ENCODE measurements at places on chromosomes 2 and 18.

- no peak for DNase-seq
These were observed 110.1 kb downstream of the MYO1B start for GRCh38 chr2:191355170-191355758.

- DNase-seq, result no peak
These were observed 475.6 kb upstream of the VRK2 start for GRCh38 chr2:57570961-57571360.

DNA sequence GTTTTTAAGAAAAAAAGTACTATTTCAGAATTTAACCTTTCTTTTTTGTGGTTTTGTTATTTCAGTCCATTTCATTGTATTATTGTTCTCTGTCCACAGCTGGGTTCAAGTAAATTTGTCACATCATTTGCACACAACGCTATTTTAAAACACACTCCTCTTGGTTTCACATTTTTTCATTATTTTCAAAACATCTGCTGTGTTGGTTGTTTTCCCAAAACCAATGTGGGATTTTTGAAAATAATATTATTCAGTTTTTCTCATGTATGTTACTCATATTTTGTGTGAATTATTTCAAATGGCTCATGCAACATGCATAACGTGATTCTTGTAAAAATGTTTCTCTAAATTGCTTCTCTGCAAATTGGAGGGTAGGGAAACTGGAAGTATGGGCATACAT is 589.2 kb downstream of the METTL4 start:
- DNase-seq, result no peak

DNA sequence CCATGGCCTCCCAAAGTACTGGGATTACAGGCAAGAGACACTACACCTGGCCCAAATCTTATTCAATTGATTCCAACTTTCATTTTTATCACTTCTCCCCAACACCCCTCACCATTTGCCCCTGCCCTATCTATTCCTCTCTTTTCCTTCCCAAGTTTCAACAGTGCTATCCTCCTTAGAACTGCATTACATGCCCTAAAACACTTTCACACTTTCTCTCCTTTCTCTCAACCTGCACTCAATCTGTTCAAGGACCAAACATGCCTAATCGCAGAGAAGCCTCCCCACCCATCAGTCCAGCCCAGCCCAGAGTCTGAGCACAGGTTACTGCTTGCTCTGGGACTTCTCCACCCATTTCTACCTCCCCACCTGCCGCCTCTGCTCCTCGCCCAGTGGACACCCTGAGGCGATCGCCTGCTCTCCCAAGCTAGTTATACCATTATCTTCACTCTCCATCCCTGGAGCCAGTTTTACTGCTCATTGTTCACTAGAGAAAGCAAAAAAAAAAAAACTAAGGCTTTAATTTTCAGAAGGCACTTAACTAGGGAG is 23.7 kb upstream of the DSG1 start:
- DNase-seq, result no peak

DNA sequence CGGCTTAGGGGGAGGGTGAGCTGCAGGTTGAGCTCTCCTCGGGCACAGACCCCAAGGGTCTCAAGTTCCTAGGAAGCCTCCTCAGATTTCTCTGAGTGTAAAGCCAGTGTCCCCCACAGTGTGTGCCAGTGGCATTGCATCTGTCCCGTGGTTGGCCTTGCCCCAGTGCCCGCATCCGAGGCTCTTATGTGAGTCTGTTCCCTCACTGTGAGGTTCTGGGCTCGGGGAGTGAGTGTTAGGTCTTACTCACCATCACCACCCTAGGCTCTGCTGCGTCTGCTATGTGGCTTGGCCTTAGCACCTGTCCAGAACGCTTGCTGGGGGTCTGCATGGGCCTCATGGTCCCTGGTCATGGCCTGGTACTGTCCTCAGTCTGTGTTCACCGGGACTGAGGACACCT is 88.7 kb upstream of the PXDN start:
- no peak for DNase-seq

GRCh38 chr2:136765256-136766072 is at the start of gene THSD7B:
Gene THSD7B (plus strand): TSS chr2:136765545. CDS start chr2:136882179, 116,634 bp downstream.
- DNase-seq, result no peak

DNA sequence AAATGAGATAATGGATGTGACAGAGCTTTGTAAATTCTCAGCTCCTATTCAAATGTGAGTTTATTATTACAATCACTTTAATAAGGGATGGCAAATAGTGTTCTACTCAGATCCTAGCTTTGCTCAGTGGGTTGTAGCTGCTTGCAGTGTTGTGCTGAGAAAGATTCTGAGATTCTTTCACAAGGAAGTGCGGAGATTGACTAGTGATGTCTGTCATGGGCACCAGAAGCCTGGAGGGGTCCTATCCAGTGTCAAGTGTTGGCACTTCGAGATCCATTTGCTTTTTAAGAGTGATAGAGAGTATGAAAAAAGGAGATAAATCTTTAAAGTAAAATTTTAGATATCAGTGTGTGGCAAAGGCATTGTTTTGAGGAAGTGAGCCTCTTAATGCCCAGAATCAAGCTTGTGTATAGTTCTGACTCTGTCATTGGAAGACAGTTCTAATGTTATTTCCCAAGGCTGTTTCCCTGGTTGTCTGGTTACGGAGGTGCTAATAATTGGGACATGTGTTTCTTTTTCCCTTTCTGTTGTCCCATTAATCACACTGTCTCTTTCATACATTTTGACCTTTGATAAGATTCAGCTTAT is 181.7 kb upstream of the SPRED2 start:
- DNase-seq, result no peak

GRCh38 chr2:120770176-120770575 is 34.5 kb downstream of the GLI2 start:
- DNase-seq, result no peak

GRCh38 chr2:173673640-173674039 is 291.5 kb downstream of the SP3 start:
- no peak for DNase-seq

DNA sequence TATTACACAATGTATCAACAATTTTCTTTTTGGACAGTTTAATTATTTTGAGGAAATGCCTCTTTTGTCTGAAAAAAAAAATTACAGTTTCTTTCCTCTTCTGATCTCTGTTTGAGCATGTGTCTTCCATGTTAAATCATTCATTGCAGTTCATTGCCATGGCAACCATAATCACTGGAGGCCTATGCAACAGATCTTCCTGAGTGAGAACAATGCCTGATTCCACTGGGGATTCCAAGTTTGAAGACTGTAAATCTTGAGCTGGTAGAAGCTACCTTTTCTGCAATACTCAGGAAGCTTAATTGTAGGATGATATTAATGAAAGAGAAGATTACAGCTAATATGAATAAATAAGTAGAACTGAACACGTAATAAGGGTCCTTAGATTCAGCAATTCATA is 721.4 kb upstream of the CNTNAP5 start:
- no peak for DNase-seq

DNA sequence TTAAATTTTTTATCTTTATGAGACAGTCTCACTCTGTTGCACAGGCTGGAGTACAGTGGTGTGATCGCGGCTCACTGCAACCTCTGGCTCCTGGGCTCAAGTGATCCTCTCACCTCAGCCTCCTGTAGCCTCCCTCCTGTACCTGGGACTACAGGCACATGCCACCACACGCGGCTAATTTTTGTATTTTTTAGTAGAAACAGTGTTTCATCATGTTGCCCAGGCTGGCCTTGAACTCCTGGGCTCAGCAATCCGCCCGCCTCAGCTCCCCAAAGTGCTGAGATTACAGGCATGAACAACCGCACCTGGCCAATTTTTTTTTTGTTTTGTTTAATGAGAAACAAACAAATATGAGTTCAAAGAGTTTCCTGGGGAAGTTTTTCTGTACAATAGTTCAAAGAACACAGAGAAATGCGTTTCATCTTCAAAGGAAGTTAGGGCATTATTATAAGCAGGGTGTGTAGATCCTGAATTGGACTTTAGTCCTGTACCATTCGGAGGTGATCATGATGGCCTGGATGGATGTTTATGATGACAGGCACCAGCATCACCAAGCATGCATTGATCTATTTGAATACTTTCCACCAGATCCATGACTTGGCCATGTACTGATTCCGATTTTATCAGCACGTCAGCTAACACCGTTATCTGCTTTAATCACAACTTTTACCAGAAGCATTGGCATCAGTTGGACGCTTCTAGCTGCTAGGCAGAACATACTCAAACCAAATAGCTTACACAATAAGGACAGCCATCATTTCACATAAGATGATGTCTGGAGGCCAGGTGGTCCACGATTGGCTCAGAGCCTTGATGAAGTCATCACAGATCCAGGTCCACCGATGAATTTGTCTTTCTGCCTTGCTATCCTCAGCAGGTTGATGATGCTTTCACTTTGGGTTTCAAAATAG is 28.9 kb downstream of the TCF23 start:
- no peak for DNase-seq

GRCh38 chr2:204239411-204240165 is 303.0 kb downstream of the ICOS start:
- no peak for DNase-seq

DNA sequence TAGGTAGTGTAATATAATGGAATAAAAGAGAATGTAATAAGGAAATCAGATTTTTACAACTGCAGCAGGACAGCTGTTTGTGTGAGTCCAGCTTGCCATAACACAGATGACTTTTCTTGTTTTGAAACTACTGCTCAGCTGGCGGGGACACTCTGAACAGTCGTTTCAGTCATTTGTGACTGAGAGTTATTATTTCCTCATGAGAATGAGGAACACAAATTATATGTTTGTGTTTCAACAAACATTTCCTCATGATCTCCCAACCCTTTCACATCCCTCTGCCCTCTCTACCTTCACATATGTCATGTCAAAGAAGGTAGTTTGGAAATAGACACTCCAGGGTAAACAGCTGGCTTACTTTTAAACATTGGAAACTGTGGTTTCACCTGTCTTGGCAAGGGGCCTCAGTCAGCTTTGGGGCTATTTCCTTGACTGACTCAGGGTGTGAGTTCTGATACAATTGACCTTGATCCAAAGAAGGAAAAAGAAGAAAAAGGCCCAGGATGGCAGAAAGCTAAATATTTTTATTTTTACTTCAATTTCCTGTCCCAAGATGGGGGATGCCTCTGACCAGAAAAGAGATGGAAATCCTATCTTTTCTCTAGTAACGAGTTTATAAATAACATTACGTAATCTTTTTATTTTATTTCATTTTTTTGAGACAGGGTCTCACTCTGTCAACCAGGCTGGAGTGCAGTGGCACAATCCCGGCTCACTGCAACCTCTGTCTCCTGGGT is 593 bp downstream of the SP140L start:
- DNase-seq, result no peak

- no peak for DNase-seq
These were observed 9.6 kb upstream of the ITPRIPL1 start for GRCh38 chr2:96315400-96316071.

GRCh38 chr18:11981543-11982366 is 448 bp downstream of the IMPA2 start:
- DNase-seq, result no peak

DNA sequence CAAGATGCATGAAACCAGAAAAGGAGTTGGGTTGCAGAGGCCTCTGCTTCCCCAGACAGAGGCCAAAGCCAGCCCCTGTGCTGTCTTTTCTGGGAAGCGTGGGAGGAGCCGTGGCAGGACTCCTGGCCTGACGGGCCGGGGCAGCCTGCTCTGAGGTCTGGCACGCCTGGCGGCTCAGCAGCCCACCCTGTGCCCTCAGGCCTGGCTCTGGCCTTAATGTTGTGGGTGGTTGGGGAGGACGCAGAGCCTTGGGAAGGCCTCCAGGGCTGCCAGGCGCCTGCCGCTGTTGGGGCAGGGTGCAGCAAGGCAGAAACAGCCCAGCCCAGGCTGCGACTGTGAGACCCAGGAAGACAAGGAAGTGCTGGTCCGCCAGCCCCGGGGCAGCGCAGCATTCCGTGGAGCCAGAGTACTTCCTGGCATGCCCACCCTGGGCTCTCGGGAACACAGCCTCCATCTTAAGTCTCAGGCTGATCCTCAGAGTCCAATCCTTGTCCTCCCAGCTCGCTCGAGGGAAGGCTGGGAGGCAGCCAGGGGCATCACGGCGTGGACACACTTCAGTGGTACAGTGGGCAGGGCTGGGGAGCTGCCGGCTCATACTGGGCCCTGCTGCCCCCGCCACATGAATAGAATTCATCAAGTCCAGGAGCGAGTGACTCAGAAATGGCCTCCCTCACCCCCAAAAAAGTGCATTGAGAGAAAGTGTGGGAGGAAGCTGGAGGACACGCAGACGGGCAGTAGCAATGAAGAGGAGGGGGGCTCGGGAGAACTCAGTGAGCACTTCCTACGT is 72.6 kb downstream of the EMX1 start:
- no peak for DNase-seq

GRCh38 chr2:136093583-136093982 is 24.4 kb downstream of the CXCR4 start:
- DNase-seq, result no peak

DNA sequence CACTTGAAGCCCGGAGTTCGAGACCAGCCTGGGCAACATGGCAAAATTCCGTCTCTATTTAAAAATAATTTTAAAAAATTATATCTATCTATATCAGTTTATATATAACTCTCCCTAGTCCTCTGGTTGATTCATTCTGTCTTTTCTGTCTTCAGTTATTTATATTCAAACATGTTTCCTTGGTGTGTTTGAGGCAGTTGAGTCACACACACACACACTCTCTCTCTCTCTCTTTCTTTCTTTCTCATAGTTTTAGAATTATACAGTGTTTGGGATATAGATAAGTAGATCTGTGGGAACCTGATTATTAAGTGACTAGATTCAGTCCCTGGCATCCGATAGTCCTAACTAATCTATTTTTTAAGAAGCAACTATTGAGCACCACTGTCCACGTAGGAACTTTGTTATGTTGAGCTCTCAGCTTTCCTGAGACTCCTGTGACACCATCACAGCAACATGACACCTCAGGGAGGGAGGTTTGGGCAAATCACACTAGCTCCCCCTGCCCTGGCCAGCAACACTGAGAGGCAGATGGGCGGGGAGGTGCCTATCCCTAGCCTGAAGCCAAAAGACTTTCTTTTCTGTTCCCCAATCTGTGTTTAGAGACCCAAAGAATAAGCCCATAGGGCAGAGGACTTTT is 482.7 kb downstream of the DLGAP1 start:
- no peak for DNase-seq

GRCh38 chr2:172307800-172308199 is 119.6 kb upstream of the ITGA6 start:
- DNase-seq, result no peak

DNA sequence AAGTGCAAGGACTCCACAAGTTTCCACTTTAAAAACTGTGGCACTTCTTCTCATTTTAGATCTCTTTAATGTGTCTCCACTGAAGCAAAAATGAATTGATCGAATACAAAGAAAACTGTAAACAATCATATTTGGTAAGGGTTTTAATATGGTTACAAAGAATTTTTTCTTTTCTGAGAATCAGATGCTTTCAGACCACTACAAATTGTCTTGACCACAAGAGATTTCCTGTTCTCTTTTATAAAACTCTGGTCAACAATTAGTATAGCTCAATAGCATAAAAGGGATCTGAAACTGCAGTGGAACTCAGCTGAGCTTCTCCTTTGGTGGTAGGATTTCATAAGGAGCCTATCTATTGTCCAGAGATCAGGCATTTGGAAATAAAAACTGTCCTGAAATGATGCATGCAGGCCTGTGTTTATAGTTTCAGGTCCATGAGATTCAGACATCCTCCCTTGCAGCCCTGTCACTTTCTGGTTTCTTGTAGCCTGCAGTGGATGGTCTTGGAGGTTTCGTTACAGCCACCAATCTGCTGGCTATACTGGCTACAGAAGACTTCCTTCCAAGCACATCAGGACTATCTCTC is 120.0 kb downstream of the DOCK10 start:
- DNase-seq, result peak; percentile 80

Measured in SIG-M5 (cell line).